ENCODE measurements at places on chromosomes 12 and 14. TPM values are rescaled to one million over a fixed set of nuclear protein-coding genes. Genes with fewer than 3 reads are reported as not detected.

The NPFF gene
- not detected for total RNA-seq

The OR4N5 gene
- not detected for total RNA-seq

GRCh38 chr12:113030875-113031525 is 25.5 kb upstream of the DTX1 start:
- no peak overlapping the region for H3K27ac ChIP-seq
- H3K4me3 ChIP-seq = no peak overlapping the region
- no peaks in the 10 kb centered on the region for H3K4me1 ChIP-seq
- H3K36me3 ChIP-seq = no peaks in the 10 kb centered on the region
- peak; percentile 35 for DNase-seq

- no peak for DNase-seq
- H3K4me3 ChIP-seq = no peak overlapping the region
- H3K4me1 ChIP-seq = no peaks in the 10 kb centered on the region
- no peak overlapping the region for H3K27ac ChIP-seq
Measured at GRCh38 chr12:78095623-78096022, 264.9 kb downstream of the NAV3 start.

The BEST3 gene
- not detected for total RNA-seq

All from CD4-positive, alpha-beta memory T cell (primary cell).